Non-pigmented ciliary epithelial cell (primary cell): ENCODE measurements at places on chromosomes 11 and 22.

DNA sequence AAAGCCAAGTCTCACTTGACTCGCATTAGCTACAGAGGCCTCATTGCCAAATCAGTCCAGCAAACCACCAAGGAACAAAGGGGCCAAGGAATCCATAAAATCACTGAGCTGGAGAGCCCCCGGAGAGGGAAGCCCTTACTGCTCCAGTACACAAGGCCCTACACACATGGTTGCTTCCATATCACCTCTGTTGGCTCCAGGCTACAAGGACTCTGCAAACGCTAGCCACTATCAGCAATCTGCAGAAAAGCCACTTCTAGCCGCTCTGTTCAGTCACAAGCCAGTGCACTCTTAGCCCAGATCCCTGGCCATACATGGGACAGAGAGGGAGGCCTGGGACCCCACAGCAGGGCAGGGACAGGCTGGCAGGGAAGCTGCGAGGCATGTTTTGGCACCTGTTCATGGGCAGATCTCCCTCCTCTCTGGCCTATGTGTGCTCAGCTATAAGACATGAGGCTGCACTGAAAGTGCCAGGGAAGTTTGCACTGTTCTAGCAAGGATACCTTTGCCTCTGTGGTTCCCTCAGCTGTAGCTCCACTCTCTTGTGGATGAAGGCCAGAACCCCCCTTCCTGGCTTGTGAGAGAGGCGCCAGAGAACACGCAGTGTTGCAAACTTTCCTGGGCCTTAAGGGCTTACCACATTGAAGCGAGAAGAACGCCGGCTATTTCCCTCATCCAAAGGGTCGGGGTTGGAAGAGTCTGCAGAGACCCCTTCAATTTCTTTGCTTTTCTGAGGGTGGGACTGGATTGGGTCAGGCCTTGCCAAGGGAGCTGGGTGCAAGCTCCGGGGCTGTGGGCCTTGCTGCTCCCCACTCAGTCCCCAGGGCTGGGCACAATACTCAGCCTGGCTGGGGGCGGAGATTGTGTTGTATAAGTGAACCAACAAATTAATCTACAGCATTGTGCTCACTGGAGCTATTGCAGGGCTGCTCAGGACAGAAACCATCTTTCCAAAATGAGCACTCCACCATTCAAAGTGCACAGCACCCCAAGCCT is 108.7 kb upstream of the PITPNB start:
- DNase-seq, result no peak

DNA sequence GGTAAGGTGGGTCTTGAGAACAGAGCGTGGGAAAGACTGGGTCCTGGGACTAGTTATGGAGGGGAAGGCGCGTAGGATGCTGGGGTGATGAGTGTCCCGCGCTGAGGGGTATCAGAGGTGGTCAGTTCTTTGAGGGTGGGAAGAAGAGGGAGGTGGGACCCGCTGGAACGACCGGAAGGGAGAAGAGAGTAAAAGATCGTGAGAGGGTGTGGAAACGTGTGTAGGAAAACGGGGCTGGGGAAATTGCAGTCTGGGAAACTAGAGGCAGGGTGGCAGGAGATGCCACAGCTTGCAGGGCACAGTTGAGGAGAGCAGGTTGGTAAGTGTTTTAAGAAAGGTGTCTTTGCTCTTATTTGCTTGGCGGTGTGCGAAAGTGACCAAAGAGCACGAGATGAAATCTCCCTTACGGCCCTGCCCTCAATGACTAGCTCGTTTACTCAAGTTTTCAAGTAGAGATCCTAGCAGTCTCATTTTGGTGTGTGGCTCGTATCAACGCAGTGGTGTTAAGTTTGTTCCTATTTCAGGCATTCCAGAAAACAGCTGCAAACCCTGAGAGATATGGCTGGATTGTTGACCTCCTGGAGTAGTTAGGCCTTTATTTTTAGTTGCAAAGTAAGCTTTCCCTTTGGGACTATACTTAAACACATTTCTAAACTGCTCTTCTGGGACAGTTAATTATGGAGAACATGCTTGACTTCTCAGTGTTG is 615 bp downstream of the STT3A start:
- no peak for DNase-seq

DNA sequence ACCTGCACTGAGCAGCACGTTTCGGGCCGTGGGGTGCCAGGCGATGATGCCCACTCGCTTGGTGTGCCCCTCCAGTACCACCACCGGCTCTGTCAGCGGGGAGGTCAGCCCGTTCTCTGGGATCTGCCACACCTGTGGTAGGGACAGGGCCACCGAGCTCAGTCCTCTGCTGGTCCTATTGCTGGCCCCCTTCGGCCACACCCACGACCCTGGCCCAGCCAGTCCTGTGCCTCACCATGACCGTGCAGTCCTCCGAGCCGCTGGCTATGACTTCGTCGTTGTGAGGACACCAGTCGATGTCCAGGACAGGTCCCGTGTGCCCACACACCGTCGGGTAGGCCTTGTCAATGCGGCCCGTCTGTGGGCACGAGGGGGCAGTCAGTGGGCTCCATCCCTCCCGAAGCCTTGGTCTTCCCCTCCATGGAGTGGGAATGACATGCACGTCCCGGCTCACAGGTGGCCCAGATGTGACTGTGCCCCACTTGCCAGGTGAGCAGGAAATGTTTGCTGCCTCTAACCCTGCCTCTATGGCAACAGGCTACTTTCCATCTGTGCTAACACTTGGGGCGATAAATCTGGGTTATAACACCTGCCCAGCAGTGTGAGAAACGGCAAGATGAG is 1.4 kb downstream of the CORO1B start:
- DNase-seq, result no peak

DNA sequence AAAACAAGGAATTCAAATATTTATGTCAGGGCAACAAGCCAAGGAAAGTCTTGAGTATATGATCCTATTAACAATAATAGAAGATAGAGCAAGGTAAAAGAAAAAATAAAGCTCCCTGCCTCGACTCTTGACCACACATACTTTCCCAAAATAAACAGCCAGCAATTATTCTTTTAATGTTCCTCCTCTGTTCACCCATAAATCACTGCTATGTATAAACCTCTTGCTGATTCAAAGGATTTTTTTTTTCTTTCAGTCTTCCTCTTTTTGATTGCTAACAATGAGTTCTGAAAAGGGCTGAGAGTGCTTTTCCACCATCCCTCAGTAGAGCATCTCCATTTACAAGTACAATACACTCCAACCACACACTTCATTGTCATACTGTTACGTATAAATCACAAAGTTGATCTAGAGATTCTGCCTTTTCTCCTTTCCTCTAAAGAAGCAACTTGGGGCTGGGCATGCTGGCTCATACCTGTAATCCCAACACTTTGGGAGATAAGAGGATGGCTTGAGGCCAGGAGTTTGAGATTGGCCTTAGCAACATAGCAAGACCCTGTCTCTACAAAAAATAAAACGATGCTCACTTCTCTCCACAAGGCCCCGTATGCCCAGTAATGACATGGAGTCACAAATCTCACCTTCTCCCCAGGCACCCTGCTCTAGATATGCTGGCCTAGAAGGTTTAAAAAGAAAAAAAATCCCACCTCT is 24.0 kb downstream of the RAB30 start:
- no peak for DNase-seq

GRCh38 chr11:23112987-23113886 is 253.0 kb upstream of the CCDC179 start:
- no peak for DNase-seq

GRCh38 chr11:118834427-118835028 is 43.6 kb upstream of the DDX6 start:
- DNase-seq, result no peak

GRCh38 chr11:75275581-75275980 is 35.0 kb downstream of the TPBGL start:
- no peak for DNase-seq

- DNase-seq, result no peak
These were observed 101.4 kb upstream of the MTNR1B start for GRCh38 chr11:92867913-92868619.

GRCh38 chr11:10604340-10604748 is 35.9 kb upstream of the LYVE1 start:
- no peak for DNase-seq
